ENCODE measurements at places on chromosomes 12 and 14. TPM values are rescaled to one million over a fixed set of nuclear protein-coding genes. Genes with fewer than 3 reads are reported as not detected.

- peak; percentile 96 for DNase-seq
These were observed 1.8 kb downstream of the ULK1 start for GRCh38 chr12:131896080-131896810.

GRCh38 chr12:89117448-89118034 is 234.8 kb downstream of the DUSP6 start:
- DNase-seq = no peak

DNA sequence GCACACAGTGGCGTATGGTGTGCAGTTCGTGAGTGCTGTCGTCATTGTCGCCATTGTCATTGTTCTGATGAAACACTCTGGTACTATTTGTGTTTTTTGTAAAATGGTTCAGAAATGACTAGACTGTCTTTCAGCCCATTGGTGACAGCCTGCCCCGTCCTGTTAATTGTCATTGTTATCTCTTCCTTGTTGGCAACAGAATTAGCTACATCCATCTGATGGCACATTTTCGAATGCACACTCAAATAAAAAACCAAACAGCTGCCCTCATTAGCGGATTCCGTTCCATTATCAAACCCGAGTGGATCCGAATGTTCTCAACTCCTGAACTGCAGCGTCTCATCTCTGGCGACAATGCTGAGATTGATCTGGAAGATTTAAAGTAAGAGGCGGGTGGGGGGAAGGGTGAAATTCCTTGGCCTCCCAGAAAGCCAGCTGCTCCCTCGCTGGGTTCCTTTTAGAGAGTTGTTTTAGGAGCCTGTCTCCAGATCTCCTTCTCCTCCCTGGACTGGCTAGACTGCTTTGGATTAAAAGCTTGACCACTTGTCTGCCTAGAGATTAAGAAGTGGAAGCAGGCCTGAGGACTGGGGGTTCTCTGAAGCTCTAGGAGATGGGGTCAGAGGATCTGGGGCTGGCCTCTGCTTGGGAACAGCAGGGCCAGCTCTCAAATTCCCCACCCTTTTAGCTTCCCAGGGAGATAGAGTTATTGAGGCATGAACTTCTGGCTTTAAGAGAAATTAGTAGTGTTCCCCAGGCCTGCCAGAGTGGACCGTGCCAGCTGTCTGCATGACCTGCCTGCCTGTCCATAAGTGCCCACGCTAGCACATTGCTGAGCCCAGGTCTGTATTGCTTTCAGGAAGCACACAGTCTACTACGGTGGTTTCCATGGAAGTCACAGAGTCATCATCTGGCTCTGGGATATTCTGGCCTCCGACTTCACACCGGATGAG is 43.3 kb downstream of the MMAB start:
- DNase-seq = no peak

DNA sequence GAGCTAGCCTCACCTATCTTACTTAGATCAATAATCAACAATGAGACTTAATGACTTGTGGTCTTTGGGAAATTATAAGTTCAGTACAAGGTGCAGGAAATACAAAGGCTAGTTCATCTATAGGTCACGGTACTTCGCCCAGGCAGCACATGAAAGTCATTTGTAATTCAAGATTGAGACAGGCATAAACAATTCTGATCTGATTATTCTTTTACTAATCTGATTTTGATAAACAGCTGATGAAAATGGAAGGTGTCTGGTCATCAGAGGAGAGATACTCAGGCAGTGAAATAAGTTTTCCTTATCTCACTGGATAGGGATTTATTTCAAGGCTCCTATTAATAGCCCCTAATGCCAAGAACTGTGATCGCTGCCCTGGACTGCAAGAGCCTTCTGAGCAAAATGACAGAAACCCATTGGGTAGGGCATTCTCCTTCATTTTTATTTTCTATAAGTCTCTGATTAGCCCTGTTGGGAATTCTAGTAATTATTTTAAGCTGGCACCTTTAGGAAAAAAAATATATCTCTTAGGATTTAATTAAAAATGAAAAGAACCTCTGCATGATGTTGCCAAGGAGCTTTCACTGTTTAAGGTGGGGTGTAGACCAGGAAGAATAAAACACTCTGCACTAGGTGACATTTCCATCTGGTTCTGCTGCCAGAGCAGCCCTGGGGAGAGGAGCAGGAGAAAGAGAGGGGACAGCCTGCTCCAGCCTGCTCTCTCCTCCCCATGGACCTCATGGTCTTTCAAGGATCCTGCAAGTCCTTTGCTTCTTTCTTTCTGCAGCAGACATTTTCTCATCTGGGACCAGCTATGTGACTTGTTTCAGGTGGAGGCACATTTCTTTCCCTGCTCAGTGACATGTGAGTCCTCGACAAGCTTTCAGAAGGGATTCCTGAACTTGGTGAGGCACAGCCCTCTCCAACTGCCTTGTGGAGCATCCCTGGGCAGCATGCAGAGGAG is 44.8 kb downstream of the SSPN start:
- no peak for DNase-seq

OR8S1 gene
- not detected for total RNA-seq

ACRBP gene
- 2.5 TPM for total RNA-seq

PLEK2 gene
- 0.64 TPM for total RNA-seq

LALBA gene
- total RNA-seq = not detected

- no peak for DNase-seq
These were observed at the start of gene GALNT6 for GRCh38 chr12:51391283-51392123. TSS of gene GALNT6 (minus strand) at chr12:51391406. CDS start at chr12:51379781, 11,625 bp downstream.

DNA sequence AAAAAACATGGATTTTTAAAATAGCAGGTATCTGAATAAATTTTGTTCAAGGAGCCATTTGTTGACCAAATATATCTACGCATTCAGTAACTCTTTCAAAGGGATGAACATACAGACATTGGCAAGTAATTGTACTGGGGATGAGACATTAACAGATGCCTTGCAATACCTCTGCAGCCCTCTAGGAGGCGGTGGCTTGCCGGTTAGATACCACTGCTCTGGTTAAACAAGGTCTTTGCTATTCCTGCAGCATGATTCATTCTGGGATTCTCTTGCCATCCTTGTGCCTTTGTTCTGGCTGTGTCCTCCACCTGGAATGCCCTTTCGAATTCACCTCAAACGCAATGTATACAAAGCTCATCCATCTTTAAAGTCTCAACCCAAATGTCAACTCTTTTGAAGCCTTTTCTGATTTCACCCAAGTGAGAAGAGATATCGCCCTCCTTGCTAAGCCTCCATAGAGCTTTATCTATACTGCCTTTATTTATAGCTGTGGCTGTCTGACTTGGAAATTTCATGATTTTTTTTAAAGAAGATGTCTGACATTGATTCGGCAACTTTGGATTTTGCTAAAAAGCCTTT is 131.0 kb upstream of the SRRM4 start:
- no peak for DNase-seq

DNA sequence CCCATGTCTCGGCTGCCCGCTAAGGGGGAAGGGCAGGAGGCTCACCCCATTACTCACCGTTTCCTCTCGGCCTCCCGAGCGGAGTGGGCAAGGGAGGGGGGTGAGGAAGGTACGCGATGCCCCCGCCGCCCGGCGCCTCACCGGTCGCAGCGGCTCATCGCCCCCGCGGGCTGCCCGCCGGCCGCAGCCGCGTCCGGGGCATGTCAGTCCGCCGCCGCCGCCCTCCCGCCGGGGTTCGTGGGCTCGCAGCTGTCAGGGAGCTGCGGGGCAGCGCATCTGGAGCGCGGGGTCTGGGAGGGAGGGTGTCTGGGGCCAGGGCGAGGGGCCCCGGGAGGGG is 461 bp downstream of the SLC8A3 start:
- no peak for DNase-seq

GRCh38 chr14:53183611-53184010 is 30.5 kb upstream of the DDHD1 start:
- DNase-seq = no peak

DNA sequence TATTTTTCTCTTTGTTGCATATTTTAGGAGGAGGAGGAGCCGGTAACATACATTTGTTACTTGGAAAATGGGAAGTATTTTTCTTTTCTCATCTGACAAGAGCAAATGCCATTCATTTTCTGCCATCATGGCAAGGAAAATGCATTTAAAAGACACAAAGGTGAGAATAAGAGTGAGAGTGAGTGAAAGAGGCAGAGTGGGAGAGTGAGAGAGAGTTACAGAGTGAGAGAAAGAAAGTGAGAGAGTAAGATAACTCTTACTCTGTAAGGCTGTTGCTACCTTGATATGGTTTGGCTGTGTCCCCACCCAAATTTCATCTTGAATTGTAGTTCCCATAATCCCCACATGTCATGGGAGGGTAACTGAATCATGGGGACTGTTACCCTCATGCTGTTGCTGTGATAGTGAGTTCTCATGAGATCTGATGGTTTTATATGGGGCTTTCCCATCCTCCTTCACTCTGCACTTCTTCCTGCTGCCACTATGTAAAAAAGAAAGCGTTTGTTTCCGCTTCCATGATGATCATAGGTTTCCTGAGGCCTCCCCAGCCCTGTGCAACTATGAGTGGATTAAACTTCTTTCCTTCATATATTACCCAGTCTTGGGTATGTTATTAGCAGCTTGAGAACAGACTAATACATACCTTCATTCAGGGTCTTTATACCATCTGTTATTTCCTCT is 64.2 kb downstream of the ASCL1 start:
- no peak for DNase-seq

- no peak for DNase-seq
These were observed 435.7 kb upstream of the DCN start for GRCh38 chr12:91618281-91618680.

GRCh38 chr12:121715862-121716435 is 3.4 kb downstream of the TMEM120B start:
- DNase-seq = no peak

CIROP gene
- total RNA-seq = not detected

DNA sequence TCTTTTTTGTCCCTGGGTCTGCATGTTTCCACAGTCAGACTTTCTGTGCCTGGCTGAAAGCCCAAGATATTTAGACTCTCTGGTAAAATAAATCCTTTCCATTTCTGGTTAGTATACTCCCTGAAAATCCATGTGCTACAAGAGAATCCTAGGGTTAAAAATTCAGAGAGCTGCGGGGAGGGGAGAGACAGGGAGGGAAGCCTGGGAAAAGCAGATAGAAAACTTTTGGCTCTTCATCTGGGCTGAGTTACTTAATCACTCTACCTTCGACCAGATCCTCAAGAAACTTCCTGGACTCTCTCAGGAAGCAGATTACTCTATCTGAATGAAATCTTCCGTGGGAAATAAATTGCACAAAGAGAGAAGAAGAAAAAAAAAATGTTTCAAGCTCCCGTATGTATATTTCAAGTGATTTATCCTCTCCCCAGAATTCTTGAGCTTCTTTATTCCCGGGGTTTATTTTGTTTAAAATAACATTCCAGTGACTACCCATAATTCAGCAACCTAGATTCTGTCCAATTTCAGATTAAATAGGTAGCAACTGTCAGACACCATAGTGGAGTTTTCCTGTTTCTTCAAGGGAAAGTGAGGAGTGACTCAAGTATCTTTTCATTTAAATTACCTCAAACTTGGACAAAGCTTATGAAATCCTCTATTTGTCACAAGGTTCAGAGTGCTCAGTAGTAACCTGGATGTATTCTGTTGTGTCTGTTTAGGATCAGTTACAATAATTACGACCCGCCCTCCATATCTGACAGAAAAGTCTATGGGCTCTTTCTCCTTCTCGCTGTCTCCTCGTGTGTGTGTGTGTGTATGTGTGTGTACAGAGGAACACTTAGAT is 163.7 kb downstream of the MYRFL start:
- DNase-seq = no peak

DNA sequence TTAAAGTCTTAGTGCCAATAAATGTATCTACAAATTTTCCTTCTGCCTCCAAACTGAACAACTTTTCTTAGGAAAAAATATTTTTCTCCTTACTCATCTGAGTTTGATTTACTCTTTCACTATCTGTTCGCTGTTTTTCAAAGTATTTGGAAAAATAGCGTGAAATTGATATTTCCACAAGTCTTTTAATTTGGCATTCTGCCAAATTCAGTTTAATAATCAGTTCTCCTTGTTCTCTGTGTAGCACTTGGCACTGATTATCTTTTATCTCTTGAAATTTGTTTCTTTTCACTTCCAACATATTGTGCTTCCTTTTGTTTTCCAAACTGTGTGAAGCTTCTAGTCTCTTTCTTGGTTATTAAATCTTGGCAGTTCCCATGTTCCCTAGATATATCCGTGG is 559.8 kb downstream of the RPL10L start:
- DNase-seq = no peak

GRCh38 chr12:42385326-42385841 is 59.4 kb downstream of the PPHLN1 start:
- DNase-seq = no peak

GRCh38 chr14:52850451-52850909 is 59.1 kb upstream of the GNPNAT1 start:
- DNase-seq = no peak

GRCh38 chr12:42590330-42590934 is 886 bp upstream of the PRICKLE1 start:
- no peak for DNase-seq

DNA sequence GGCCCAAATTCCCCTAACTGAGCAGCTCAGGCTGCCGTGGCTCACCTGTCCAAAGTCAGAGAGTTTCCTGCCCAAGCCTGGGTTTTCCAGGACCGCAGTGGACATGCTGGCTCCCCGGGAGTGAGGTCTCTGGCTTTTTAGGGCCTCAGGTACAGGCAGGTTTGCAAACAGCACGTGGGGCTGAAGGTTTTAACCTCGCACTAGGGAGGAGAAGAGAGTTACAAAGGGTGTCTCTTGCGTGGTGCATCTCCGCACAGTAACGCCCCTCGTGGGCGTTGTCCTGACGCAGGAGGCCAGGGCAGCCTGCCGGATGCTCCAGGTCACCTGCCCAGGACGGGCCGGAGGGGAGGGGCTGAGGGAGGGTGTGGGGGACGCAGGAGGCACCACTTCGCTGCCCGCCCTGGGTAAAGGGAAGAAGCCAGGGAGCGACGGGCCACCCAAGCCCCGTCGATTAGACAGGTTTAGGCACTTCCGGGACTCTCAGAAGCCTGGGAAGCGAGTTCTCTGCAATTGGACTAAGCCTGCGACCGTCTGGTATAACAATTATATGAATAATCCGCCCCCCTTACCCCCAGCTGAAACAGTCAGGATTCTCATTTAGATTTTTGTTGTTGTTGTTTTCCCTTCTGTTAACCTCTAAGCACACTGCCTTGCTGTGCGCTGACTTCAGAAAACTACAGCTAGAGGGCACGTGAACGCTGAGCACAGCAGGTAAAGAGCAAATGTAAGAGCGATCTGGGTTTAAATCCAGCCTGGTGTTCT is at the start of gene PAH:
Gene PAH, minus strand, starts transcription at position 219 of the 762 bp plus-strand sequence. Its CDS starts 114 bp downstream, at position 105.
- no peak for DNase-seq

DNA sequence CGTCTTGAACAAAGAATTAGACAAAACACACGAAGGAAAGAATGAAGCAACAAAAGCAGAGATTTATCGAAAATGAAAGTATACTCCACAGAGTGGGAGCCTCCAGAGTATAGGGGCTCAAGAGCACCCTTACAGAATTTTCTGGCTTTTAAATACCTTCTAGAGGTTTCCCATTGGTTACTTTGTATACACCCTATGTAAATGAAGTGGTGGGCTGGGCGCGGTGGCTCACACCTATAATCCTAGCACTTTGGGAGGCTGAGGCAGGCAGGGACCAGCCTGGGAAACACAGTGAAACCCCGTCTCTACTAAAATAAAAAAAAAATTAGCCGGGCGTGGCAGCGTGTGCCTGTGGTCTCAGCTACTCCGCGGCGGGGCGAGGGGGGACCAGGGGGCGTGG is 13.1 kb upstream of the DNM1L start:
- DNase-seq = no peak

Data from mesenteric fat pad (tissue), 1 donor.